ENCODE measurements at places on chromosomes 1 and 21.

GRCh38 chr1:227741166-227741870 lies 6.1 kb downstream of the SNAP47 start:
- no peak for DNase-seq

- DNase-seq = no peak
Measured at GRCh38 chr21:38832664-38833063, 26.9 kb downstream of the ETS2 start.

DNA sequence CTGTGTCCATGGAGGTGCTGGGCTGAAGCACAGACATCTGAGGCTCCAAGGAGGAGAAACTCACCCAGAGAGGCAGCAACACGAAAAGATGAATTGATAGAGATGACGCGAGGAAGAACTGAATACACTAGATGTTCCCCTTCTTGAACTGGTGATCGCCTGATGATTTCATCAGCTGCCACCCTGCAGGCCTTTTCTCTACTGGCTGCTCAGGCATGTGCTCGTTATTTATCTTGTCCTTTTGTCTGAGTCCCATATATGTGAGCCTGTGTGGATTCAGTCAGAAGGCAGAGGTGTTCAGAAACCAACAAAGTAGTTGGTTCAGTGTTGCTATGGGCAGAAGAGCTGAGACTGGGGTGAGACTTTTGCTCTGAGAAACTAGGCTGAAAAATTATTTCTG lies 104.2 kb downstream of the SPATA46 start:
- no peak for DNase-seq

DNA sequence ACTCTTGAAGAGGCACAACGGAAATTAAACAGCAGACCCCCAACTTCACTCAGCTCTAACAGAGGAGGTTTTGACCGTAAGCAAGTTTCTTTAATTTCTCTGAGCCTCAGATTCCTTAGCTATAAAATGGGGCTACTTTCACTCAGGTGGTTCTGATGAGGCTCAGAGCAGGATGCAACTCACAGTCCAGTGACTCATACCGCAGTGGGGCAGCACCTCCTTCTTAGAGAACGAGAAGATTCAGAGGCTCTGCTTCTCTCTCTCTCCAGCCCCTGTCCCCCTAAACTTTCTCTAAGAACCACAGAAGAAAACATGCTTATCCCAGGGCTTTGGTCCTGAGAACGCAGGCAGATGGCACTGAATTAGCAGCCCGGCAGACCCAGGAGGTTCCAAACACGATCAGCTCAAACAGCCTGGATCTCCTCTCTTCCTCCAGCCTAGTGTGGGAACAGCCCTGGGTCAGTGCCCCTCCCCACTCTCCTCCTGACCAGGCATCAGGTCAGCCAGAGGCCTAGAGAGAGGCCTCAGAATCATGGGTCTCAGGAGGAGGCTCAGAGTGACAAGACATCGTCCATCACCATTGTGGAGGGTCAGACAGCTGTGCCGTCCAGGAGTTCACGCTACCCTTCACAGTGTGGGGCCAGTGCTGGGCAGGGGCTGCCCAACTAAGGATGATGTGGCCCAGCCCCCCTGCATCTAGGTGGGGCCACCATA lies 433.0 kb downstream of the PTPRU start:
- no peak for DNase-seq

- DNase-seq = no peak
Measured at GRCh38 chr1:91900562-91900961, 14.6 kb upstream of the TGFBR3 start.

DNA sequence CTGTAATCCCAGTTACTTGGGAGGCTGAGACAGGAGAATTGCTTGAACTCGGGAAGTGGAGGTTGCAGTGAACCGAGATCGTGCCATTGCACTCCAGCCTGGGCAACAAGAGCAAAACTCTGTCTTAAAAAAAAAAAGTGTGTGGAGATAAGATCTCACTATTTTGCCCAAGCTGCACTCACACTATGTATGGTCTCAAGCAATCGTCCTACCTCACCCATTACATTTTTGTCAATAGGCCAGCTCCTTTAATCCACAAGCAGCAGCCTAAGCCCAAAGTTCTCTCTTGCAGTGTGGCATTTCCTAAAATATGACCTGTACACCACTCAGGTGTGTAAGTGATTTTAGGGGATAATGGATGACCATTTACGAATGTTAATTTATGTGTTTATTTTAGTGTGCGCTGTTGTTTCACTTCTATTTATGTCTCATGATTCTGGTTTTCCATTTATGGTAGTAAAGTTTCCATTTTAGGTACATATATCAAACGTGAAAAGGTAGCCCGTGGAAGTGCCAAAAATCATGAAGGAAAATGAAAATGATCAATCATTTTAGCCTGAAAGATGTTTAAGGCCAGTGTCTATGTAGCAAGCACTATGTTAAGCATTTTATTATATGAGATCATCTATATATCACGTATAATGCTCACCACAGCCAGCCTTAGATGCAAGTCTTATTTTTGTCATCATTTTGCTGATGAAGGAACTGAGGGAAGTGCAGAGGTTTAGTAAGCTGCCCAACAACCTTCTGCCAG lies 5.6 kb downstream of the LCK start:
- no peak for DNase-seq

DNA sequence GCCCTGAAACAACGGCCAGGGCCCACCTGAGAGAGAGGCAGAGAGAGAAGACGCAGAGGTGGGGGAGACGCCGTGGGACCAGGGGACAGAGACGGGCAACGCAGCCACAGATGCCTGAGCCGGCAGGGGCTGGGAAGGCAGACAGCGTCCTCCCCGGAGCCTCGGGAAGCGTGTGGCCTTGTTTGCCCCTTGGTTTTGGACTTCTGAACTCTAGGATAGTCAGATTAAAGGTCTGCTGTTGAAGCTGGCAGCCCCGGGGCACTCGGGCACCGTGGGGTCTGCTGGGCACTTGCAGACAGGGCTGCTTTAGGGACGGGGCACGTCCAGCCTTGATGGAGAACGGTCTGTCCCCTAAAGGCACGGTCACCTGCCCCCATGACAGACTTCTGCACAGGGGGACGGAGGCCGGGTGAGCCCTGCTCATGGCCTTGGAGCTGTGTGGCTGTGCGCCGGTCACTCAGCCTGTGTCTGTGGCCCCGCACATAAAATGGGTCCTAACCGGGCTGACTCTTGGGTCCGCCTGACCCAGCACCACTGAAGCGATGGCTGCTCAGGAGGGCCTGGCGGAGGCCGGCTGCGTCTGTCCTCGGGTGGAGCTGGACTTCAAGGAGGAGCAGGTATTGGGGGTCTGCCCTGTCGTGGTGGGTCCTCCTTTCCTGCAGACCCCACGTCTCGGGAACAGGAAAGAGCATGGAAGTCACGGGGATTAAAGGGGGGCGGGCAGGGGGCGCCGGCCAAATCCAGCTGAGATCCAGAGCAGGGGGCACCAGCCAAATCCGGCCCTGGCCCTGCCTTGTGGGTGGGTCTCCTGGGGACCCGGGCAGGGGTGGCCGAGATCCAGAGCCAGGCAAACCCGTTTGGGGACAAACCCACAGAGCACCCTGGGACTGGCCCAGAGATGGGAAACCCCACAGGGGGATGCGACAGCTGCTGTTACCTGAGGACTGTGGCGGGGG lies 9.6 kb upstream of the RNF223 start:
- no peak for DNase-seq

DNA sequence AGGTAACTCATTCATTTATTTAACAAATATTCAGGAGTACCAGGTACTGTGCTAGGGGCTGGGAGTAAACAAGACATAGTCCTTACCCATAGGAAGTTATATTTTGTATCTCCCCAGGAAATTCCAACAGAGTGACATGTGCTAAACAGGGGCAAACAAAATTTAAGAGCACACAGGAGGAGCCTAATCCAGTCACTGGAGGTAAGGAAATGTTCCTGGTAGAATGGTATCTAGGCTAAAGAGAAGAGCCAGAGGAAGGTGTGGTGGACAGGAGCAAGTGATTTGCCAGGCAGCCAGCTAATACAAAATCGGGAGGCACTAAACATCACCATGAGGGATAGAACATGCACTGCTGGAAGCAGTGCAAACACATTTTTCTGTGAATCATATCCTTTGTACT lies 10.4 kb downstream of the TEX38 start:
- no peak for DNase-seq

DNA sequence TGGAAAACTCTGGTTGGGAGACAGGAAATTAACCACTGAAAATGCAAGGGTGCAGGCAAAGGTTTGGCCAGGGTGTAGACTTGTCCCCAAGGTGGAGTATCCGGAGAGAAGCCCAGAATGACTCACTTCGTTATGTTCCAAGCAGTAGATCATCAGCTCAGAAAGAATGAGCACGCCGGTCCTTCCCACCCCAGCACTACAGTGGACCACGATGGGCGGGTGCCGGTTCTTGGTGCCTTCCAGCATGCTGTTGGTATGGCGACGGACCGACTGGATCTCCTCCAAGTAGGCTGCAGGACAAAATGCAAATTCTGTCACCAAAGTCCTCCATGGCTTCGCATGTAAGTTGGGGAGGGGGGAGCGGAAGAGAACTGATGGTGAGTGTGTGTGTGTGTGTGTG lies 83.4 kb downstream of the SMYD2 start:
- DNase-seq = no peak

DNA sequence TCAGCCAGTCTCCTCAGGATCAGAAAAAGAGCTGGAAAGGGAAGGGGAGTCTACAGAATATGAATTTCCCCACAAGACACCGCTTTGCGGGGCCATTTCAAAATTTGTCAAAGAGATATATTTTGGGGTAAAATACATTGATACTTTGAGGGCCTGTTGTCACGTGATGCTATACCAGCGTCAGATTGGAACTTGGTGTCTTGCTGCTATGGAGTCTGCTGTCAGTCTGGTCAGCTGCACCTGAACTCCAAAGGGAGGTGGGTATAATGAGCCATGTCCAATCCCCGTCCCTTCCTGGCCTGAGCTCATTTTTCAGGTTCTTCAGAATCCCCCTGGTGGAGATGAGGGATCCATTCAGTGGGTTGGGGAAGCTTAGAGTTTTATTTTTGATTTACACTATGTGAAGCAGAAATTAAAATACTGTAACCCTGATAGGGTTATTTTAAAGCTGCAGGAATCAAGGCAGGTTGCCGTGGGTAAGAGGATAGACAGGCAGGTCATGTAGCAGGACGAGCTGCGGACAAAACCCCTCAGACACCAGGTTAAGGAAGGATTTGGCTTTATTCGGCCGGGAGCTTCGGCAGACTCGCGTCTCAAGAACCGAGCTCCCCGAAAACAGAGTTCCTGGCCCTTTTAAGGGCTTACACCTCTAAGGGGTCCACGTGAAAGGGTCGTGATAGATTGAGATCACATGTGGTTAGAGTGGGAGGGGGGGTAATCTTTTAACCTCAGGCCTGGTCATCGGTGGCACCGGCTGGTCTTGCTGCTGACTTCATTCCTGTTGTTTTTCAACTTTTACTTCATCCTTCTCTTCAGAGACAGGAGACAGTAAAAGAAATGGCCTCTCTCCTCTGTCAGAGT lies 2.2 kb upstream of the POFUT2 start:
- DNase-seq = no peak

DNA sequence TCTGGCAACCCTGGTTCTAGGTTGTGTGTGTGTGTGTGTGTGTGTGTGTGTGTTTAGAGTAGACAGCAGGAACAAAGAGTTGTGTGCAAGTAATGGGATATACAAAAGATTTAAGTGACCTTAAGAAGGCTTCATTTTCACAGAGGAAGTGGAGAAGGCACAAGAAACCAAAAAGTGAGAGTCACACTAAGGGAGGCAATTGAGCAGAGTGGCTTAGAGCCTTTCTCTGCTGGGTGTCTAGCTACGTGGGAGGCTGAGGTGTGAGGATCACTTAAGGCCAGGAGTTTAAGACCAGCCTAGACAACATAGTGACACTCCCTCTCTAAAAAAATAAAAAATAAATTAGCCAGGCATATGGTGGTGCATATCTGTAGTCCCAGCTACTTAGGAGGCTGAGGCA lies 44.4 kb upstream of the HAO2 start:
- no peak for DNase-seq

GRCh38 chr1:204169858-204170257 lies 3.7 kb upstream of the REN start:
- DNase-seq = no peak

DNA sequence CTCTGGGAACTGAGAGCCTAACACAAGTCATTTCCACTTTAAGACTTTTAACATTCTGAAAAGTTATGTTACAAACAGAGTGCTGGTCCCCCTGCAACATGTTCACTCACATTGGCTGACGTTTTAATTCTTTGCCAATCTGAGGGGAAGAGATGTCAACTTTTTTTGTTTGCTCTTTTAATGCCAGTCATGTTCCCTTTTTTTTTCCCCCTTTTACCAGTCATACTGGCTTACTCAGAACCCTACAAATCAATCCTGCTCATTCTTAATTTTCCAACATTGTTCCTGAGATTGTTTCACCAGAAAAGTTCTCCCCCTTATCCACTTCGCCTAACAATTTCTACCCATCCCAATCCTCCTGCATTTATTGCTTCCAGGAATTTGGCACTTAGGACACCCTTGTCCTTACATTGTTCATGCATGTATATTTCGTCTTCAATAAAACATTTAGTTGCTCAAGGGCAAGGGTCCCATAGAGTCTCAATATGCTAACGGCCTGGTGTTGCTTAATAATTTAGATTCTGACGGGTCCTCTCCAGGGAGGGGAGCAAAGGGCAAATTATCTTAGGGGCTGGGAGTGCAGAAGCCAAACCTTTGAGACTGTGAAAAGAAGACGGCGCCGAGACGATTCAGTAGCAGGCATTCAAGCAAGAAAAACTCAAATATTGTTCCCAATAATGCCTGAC lies 624 bp upstream of the CR1L start:
- no peak for DNase-seq

GRCh38 chr1:84353695-84354094 lies 44.6 kb upstream of the DNASE2B start:
- no peak for DNase-seq

GRCh38 chr1:232890340-232890943 lies 60.0 kb upstream of the NTPCR start:
- no peak for DNase-seq

- no peak for DNase-seq
Measured at GRCh38 chr1:94022471-94023189, 98.3 kb downstream of the ABCA4 start.

GRCh38 chr1:157105988-157106812 lies 6.6 kb upstream of the ETV3L start:
- DNase-seq = no peak

DNA sequence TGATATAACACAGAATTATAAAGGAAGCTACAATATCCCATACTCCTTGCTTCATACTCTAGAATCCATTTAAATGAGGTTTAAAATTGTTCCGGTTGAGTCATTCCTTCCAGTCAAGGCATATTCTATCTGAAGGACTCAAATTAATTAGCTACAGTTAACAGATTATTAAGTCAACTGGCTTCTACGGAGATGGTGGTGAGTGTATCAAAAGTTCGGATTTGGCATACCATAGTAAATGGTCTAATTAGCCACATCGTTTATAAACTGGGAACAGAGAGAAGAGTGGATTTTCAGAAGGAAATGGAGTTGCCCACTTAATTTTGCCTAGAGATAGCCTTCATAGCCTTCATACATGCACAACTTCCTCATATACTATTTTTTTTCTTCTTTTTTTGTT lies 1095.3 kb downstream of the TTLL7 start:
- no peak for DNase-seq

DNA sequence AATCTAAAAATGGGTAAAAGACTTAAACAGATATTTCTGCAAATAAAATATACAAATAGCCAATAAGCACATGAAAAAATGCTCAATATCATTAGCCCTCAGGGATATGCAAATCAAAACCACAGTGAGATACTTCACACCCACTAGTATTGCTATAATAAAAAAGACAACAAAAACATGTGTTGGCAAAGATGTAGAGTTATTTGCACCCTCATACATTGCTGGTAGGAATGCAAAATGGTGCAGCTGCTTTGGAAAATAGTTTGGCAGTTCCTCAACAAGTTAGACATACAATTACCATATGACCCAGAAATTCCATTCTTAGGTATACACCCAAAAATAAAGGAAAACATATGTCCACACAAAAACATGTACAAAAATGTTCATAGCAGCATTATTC lies 30.2 kb downstream of the ZZZ3 start:
- DNase-seq = no peak
